ENCODE measurements at places on chromosomes 12 and 14. TPM values are rescaled to one million over a fixed set of nuclear protein-coding genes. Genes with fewer than 3 reads are reported as not detected.
A peak's percentile ranks its signal among the peaks of the same experiment; 100 is the strongest.

DNA sequence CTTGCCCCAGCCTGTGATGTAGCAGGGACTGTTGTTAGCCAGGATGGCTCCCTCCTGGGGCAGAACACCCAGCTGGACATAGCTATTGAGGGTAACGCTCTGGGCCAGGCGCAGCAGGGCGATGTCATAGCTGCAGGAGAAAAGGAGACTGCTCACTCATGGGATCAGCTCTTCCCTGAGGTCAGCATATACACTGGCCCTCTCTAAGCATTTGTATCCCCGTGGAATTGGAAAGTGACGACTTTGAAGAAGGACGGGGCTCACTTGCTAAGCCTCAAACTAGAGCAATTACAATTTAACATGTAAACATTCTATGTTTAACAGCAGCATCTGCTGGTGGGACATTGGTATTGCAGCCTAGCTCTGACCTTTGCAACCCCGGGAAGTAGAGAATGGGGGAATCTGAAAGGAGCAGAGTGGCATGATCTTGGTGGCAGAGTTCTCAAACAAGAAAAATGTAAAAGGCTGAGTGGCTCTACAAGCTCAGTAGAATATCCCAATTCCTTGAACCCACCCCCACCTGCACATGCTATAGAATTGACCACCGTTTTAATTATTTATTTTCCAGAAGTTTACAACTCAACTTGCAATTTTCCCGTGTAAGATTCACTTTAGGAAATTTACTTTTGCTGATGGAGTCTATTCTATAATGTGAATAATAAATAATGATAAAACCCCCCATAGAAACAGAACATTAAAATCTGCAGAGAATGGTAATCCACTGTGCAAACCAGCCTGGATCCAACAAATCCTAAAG, 5.0 kb downstream of the CELA1 start:
- DNase-seq = peak; percentile 55

- no peak for DNase-seq
Measured at GRCh38 chr12:3018284-3019004, 58.7 kb upstream of the TSPAN9 start.

KRT79 gene
- polyA plus RNA-seq = not detected

- DNase-seq = no peak
Measured at GRCh38 chr14:52447236-52447635, 105.1 kb downstream of the TXNDC16 start.

HHIPL1 gene
- 1.8 TPM for polyA plus RNA-seq

GRCh38 chr12:44677724-44678123, 198.4 kb downstream of the NELL2 start:
- no peak for DNase-seq

GRCh38 chr12:57272337-57273151, 21.6 kb upstream of the STAC3 start:
- no peak for DNase-seq

DNA sequence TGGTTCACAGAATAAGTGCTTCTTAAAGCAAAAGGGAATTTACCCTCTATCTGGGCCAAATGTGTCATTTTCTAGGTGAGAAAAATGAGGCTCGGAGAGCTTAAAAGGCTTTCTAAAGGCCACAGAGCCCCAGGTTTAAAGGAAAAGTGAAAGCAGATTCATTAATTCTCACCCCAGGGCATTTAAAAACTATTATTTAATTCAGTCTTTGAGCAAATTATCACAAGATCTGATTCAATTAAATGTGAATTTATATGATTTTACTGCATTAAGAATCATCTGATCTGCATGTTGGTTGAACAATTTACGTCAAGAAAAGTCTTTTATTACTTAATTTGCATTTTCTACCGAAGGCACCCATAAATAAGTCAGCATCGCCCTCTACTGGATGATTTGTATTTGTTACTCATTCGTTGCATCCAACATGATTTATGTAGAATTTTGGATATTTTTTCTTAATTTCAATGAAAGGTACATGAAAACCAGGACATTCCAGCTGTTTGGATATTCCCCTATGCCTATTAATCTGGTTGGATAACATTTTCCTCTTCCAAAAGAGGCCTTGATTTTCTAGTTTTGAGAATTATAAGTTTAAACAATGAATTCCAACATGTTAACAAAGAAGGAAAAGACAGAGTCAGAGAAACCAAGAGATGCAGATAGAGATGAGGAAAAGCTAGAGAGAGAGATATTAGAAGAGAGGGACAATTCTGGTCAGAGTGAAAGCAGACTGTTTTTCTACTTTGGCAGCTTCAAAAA, 19.1 kb upstream of the DHRS7 start:
- peak; percentile 60 for DNase-seq

- DNase-seq = peak; percentile 64
Measured at GRCh38 chr12:48795550-48796455, 6.9 kb upstream of the ADCY6 start.

DNA sequence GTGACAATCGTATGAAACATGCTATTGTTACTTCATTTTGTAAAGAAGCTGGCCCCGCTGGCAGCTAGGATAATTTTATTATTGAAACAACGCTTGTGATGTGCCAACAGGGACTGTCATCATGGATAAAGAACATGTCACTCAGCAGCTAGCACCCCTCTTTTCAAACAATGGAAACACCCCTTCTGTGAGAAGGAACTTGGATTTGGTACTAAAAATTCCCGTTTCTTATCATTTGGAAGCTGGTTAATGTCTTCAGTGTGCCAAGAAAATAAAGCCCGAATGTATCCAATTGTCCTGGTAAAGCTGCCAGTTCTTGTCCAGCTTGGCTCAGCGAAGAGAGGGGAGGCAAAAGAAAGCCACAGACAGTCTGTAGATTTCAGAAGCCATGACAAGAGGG, 186.6 kb downstream of the PHLDA1 start:
- no peak for DNase-seq

IL26 gene
- polyA plus RNA-seq = not detected
